ENCODE measurements at places on chromosomes 6 and 20.

DNA sequence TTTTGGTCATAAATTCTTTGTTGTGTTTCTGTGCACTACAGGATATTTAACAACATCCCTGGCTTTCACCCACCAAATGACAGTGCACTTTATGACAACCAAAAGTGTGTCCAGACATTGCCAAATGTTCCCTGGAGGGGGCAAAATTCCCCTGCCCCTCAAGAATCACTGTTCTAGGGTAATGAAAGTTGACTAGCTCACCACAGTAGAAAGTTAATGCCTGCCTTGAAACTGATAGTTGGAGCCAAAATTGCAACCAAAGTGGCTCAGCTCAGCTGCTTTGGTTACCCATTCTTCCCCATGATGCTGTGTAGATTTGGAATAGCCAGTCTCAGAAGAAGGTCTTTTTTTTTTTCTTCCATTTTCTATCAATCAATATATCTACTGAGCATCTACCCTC, 150.6 kb downstream of the RALGAPA2 start:
- no peak for DNase-seq

DNA sequence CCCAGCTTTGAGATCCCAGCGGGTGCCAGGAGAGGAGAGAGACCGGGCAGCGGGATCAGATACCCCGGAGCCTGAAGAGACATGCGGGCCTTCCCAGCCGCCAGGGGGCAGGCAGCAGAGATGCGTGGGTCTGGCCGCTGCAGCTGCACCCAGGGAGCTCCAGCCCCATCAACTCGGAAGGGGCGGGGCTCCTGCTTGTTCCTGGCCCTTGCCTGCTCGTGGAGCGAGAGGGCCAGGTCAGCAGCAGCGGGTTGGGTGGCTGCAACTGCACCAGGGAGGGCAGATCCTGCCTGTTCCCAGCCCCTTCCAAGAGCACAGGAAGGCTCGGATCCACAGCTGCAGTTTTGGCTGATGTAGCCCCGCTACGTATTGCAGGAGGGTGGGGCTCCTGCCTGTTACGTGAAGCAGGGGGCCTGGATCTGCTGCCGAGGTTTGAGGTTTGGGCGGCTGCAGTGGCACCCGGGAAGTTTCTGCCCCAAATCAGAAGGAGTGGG, 532.8 kb downstream of the RFPL4B start:
- DNase-seq = no peak

- DNase-seq = no peak
Observed at GRCh38 chr6:109769213-109769612, 78.1 kb downstream of the FIG4 start.

- no peak for DNase-seq
Observed at GRCh38 chr6:113882336-113883022, 25.3 kb downstream of the MARCKS start.

All from AG09319 (cell line).